ENCODE measurements at places on chromosomes 13 and 19.

GRCh38 chr19:17863520-17864182 lies 3.9 kb downstream of the RPL18A start:
- H3K4me1 ChIP-seq, result peaks cover 23% of the 10 kb centered on the region
- no peaks in the 10 kb centered on the region for H3K27me3 ChIP-seq
- peaks cover 21% of the 10 kb centered on the region for H3K36me3 ChIP-seq
- H3K27ac ChIP-seq, result no peak overlapping the region
- DNase-seq, result no peak

DNA sequence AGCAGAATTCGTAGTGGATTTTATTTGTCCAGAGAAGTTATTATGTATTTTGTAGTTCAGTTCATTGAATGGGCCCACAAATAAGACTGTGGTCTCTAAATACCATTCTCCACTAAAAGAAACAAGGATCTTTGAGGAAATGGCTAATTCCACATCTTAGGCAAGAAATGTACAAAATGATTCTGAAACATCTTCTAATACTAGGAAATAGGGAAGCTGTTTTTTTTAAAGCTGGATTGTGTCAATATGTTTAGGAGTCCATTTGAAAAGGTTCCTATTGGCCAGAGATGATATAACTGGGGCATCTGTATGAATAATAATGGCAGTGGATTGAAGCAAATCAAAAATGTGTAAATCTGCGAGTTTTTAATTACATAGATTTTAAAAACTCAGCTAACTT lies 88.5 kb upstream of the SIAH3 start:
- no peaks in the 10 kb centered on the region for H3K4me1 ChIP-seq
- H3K36me3 ChIP-seq, result no peaks in the 10 kb centered on the region
- DNase-seq, result no peak
- peaks cover 9% of the 10 kb centered on the region for H3K27me3 ChIP-seq
- H3K27ac ChIP-seq, result no peak overlapping the region
- no peak overlapping the region for H3K4me3 ChIP-seq

DNA sequence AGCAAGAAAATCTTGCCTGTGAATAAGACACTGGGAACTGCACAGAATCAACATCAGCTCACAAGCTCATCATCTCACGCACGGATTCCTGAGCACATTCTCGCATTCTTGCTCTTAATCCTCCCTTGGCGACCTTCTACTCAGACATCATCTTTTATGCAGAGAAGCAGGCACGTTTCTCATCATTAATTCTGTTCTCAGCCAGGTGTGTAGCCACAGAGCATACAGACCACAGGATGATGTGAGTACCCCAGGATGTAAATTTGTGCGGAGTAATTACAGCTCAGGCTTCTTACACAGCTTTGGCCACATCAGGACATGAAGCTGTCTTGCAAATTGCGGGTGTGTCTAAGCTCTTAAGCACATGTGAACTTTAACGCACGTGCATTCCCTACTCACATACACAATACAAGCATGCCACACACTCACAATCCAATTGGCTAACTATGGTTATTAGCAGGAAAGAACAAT lies 36.5 kb upstream of the SACS start:
- H3K36me3 ChIP-seq, result no peaks in the 10 kb centered on the region
- no peak overlapping the region for H3K27ac ChIP-seq

DNA sequence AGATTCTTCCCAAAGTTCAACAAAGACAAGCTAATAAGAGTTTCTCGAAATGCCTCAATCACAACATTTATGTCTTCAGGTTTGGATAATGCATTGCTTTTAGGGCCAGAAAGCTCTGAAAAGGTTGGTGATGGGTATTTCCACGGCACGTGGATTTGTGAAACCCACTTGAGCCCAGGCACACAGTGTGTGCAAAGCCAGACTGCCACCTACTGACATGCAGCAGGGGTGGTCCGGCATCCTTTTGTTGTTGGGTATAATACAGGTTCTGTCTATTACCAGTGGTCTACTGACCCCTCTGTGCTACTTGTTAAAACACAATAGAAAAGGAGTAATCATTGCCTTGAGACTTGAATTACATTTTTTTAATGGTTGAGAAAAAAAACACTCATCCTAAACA lies 225.6 kb downstream of the RAP2A start:
- no peaks in the 10 kb centered on the region for H3K27me3 ChIP-seq
- no peaks in the 10 kb centered on the region for H3K36me3 ChIP-seq
- no peak for DNase-seq
- H3K27ac ChIP-seq, result no peak overlapping the region
- H3K4me1 ChIP-seq, result no peaks in the 10 kb centered on the region

DNA sequence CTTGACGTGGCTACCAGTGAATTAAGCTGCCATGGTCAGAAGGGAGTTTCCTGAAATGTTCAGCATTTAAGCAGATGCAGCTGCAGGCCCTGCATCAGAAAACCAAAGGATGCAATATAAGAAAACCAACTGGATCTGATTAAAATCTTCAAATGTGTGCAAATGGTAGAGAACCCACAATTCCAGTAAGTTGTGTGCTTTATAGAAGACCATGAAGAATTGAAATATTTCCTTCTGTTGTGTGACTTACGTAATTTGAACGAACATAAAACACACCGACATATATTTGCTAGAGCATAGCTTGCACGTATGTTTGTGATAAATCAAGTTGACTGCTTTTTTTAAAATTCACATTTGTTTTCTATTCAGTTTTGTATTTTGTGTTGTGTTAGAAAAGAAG lies 191.4 kb downstream of the COL4A1 start:
- peaks cover 11% of the 10 kb centered on the region for H3K27me3 ChIP-seq
- no peaks in the 10 kb centered on the region for H3K4me1 ChIP-seq
- DNase-seq, result no peak
- no peaks in the 10 kb centered on the region for H3K36me3 ChIP-seq

GRCh38 chr19:12055784-12056183 lies 3.0 kb upstream of the ZNF878 start:
- DNase-seq, result no peak

- no peaks in the 10 kb centered on the region for H3K36me3 ChIP-seq
- no peaks in the 10 kb centered on the region for H3K4me1 ChIP-seq
- no peaks in the 10 kb centered on the region for H3K27me3 ChIP-seq
- no peak overlapping the region for H3K27ac ChIP-seq
- DNase-seq, result no peak
Observed at GRCh38 chr13:71217827-71218226, 649.2 kb downstream of the DACH1 start.

GRCh38 chr13:79547211-79548195 lies 66.5 kb downstream of the NDFIP2 start:
- H3K27ac ChIP-seq, result no peak overlapping the region
- no peak for DNase-seq
- H3K4me3 ChIP-seq, result no peak overlapping the region
- no peaks in the 10 kb centered on the region for H3K27me3 ChIP-seq
- H3K4me1 ChIP-seq, result peaks cover 2% of the 10 kb centered on the region

DNA sequence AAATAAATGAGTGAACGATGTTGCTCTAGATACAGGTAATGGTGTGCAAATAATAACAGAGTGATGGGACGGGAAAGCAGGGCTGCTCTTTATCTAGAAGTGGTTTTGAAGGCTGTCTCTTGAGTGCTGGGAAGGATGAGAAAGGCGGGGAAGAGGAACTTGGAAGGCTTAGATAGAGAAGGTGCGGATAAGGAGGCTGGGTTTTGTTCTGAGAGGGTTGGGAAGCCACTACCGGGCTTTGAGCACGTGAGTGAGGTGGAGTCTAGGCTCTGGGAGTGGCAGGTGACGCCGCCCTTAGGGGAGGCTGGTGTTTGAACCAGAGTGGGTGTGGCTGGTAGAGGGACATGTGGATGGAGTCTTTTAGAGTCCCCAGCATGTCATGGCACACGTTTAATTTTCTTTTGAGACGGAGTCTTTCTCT lies 811 bp downstream of the ARMC6 start:
- peak overlapping the region; percentile 87 for H3K4me3 ChIP-seq
- H3K27ac ChIP-seq, result peak overlapping the region; percentile 91
- H3K36me3 ChIP-seq, result peaks cover 21% of the 10 kb centered on the region
- DNase-seq, result peak; percentile 71
- peaks cover 30% of the 10 kb centered on the region for H3K4me1 ChIP-seq
- H3K27me3 ChIP-seq, result no peaks in the 10 kb centered on the region

DNA sequence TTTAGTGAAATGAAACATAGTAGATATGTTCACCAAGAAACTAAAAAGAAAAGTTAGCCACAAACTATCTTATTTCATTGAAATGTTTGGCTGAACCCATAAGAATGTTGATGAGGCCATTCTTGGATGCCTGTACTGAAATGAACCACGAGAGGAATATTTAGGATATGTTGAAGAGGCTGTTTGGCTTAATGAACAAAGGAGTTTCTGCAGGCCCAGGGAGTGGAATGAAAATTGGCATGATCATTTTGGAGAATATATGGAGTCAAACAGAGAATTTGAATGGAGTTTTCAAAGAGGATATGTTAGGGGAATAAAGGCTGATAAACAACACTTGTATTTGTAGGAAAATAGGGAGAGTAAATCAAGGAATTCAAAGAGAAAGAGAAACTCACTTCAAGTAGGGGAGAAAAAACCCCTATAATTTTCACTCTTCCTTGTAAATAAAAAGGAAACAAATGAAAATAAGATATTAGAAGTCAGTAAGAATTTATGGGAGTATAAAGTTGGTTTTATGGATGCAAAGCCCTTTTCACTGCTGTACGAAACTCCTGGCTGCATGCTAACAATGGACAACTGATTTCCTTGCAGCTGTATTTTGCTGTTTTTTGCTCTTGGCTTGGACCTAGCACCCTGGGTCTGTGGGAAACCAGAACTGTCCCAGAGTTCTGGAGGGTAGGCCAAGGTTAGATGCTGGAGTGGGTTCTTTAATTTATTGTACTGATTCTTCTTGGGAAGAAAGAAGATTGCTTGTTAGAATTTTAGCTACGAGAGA lies 36.5 kb downstream of the KL start:
- no peak overlapping the region for H3K4me3 ChIP-seq
- H3K27ac ChIP-seq, result no peak overlapping the region
- H3K27me3 ChIP-seq, result peaks cover 16% of the 10 kb centered on the region
- DNase-seq, result no peak
- no peaks in the 10 kb centered on the region for H3K4me1 ChIP-seq
- H3K36me3 ChIP-seq, result no peaks in the 10 kb centered on the region

DNA sequence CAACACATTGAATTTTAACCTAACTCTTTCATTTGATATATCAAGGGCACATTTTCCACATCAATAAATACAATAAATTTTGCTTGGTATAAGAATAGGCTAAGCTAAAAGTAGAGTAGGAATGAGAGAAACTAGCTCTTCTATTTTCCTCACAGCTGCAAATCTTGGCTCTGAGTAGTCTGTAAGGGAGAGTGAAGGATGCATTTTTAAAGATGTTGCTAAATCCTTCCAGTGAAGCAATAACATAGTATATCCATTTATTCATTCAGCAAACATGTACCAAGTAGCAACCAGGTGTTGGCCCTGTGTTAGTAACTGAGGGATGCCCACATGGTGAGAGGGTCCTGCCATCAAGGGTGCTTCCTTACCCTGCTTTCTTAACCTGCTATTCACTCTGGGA lies 799.9 kb downstream of the PCDH9 start:
- no peak overlapping the region for H3K4me3 ChIP-seq
- DNase-seq, result no peak
- no peaks in the 10 kb centered on the region for H3K4me1 ChIP-seq
- no peak overlapping the region for H3K27ac ChIP-seq

- DNase-seq, result peak; percentile 75
- H3K4me3 ChIP-seq, result peak overlapping the region; percentile 90
- H3K36me3 ChIP-seq, result peaks cover 25% of the 10 kb centered on the region
- peaks cover 36% of the 10 kb centered on the region for H3K4me1 ChIP-seq
- peak overlapping the region; percentile 69 for H3K27ac ChIP-seq
Observed at GRCh38 chr19:2270423-2271233, 11.3 kb downstream of the PEAK3 start.

- H3K4me3 ChIP-seq, result no peak overlapping the region
- H3K4me1 ChIP-seq, result no peaks in the 10 kb centered on the region
- peaks cover 74% of the 10 kb centered on the region for H3K36me3 ChIP-seq
- no peak for DNase-seq
- H3K27ac ChIP-seq, result no peak overlapping the region
Observed at GRCh38 chr19:20787786-20788185, 11.7 kb downstream of the ZNF66 start.

DNA sequence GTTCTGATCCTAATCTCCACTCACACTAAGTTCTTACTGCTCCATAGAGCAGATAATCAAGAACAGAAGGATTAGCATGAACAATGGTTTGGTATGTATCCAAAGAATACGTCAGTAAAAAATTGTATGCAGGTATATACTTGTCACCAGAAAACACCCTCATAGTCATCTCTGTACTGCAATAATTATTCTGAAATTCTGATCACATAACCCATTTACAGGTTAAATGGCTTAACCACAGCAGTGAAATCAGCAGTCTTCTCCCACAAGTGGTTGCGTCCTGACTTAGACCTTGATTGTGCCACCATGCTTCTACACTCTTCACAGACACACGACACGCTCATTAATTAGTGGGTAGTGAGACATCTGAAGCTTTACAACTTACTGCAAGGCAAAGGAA lies 50.9 kb downstream of the LNX2 start:
- H3K27me3 ChIP-seq, result no peaks in the 10 kb centered on the region
- H3K27ac ChIP-seq, result no peak overlapping the region
- DNase-seq, result no peak
- H3K4me3 ChIP-seq, result no peak overlapping the region
- peaks cover 19% of the 10 kb centered on the region for H3K4me1 ChIP-seq
- peaks cover 9% of the 10 kb centered on the region for H3K36me3 ChIP-seq

DNA sequence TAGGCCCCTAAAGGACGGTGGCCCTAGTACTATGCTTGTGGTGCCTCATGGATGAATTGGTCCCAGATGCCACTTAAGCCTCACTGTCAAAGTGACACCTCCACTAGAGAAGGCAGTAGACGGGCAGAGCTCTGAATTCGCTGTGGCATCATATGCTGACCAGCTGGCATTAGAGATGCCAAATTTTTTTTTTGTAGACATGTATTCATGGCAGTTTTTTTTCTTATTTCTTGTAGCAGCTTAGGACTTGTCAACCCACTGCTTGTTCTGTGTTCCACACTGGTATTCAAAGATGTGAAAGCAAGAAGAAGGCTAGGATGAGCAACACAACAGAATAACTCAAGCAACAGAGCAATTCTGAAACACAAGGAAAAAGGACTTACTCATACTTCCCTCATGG lies 212.5 kb downstream of the DLEU7 start:
- H3K4me1 ChIP-seq, result peaks cover 2% of the 10 kb centered on the region
- no peaks in the 10 kb centered on the region for H3K27me3 ChIP-seq
- H3K4me3 ChIP-seq, result no peak overlapping the region
- H3K27ac ChIP-seq, result no peak overlapping the region
- no peak for DNase-seq

- H3K4me1 ChIP-seq, result peaks cover 10% of the 10 kb centered on the region
- no peaks in the 10 kb centered on the region for H3K27me3 ChIP-seq
- H3K4me3 ChIP-seq, result no peak overlapping the region
- DNase-seq, result no peak
Observed at GRCh38 chr19:43726736-43727592, 11.1 kb downstream of the IRGC start.

DNA sequence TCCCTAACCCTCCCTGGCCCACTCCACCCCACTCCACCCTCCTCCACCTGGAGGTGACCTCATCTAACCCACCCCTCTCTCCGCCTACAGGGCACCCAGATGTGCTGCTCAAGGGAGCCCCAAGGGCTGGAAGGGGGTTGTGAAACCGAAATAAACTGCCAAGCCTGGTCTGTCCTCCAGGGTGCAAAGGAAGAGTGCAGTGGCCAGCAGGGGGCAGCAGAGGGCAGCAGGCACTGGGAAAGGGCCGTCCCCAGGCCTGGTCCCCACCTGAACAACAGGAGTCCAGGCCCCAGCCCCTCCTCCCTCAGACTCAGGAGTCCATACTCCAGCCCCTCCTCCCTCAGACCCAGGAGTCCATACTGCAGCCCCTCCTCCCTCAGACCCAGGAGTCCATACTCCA lies 8.4 kb upstream of the BCAM start:
- H3K36me3 ChIP-seq, result no peaks in the 10 kb centered on the region
- H3K4me3 ChIP-seq, result no peak overlapping the region
- H3K4me1 ChIP-seq, result peaks cover 18% of the 10 kb centered on the region
- peaks cover 5% of the 10 kb centered on the region for H3K27me3 ChIP-seq
- peak; percentile 94 for DNase-seq

Measured in activated naive CD8-positive, alpha-beta T cell treated with anti-CD3 and anti-CD28 coated beads, Interleukin-2, amount 10 ng/mL, durations not matched to agents 7 days and 5 days (primary cell).